Femur (tissue), 1 donor: ENCODE measurements at places on chromosomes 3 and 15.

- no peak for DNase-seq
These were observed 373.4 kb downstream of the EPHA6 start for GRCh38 chr3:97187771-97188170.

DNA sequence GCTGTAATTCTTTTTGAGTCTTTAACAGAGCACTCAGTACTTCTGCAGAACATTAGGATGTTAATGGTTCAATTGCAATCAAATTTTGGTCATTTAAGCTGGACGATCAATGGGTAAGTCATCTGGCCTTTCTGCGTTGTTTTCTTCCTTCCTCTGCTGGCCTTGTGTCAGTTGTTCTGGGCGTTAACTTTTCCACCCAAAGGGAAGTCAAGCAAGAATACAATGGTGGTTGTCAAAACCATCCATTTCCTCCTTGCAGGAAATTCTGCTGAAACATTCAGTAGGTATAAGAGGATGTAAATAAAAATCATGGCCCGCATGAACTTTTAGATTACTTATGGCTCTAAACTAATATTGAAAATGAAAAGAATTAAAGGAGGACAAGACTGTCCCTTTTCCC lies 584.0 kb downstream of the GRM7 start:
- DNase-seq: no peak

GRCh38 chr15:77549576-77550288 lies 83.0 kb downstream of the LINGO1 start:
- no peak for DNase-seq

DNA sequence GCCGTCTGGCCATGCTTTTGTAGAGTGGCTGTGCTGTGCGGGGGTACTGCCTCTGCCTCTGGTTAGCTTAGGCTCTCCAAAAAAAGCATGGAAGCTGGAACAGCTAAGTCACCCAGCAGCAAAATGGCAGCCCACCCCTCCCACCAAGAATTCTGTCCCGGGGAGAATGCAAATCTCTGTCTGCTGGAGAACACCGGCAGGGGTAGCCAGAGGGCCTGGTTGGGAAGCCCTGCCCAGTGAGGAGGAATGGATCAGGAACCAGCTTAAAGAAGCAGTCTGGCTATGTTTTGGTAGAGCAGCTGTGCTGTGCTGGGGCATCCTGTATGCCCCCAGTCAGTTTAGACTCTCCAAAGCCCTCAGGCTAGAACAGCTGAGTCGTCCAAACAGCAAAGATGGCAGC lies 56.2 kb upstream of the PTPRG start:
- DNase-seq: no peak

DNA sequence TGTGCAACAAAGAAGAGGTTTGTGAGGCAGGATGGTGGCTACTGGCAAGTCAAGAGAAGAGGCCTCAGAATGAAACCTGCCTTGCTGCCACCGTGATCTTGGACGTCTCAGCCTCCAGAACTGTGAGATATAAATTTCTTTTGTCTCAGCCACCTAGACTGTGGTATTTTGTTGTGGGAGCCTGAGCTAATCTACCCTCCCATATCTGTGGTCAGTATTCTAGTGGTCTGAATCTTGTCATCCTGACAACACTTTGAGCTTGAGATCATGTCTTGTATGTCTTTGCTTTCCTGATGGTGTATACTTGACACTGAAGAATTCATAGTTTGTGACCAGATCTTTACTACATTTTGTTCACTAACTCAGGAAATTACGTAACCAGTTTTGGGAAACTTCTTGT lies 240.6 kb upstream of the GOLIM4 start:
- DNase-seq: no peak

DNA sequence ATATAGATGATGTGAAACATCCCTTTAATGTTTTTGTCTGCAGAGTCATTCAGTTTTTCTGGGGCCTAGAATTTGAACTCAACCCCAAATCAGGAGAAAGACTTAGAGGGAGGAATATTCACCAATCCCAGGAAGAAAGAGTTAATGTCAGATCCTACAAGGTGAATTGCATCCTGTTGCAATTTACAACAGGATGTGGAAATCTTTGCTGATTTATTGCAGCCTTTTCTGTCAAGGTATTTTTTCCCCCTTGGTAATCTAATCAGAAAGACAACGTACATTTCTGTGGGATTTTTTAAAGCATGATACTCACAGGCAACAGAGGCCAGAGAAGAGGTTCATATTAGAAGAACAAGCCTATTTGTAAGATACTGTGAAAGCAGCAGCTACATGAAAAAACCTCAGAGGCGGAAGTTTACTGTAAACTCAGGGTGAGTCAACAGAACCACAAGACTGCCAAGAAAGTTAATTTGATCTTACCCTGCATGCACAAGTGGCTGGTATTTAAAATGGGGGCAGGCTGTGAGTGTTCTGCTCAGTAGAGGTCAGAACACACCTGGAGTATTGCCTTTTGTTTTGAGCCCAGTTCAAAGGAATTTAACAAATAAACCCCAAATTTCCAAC lies 531.9 kb downstream of the AGBL1 start:
- no peak for DNase-seq

DNA sequence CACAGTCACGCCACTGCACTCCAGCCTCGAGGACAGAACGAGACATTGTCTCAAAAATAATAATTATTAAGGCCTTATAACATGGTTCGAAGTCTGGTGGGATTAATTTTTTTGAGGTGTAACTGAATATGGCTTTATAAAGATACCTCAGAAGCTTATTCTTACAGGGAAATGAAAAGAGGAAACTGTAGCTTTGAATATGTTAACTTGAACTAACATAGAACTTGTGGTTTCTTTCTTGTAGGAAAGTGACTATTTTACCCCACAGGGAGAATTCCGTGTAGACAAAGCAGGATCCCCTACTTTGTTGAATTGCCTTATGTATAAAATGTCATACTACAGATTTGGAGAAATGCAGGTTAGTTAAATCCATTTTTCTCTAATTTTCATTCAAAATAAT lies 96.3 kb downstream of the STT3B start:
- no peak for DNase-seq

GRCh38 chr15:76983590-76984375 lies 11.1 kb upstream of the PSTPIP1 start:
- no peak for DNase-seq

DNA sequence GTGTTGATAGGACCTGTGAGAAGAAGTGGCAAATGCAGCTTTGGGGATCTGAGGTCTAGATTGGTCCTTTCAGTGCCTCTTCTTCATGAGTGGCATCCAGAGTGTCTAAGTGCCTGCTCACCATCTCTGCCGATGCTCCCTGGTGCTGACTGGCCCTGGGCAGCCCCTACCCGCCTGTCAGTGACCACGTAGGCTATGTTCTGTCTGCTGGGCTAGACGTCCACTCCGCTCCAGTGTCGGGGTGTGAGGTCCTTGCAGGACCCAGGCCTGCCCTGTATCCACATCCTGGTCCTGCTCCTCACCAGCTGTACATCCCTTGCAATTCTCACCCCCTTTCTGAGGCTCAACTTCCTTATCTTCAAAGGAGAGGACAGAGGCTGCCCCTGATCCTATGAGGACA lies 48.3 kb upstream of the PRR23E start:
- no peak for DNase-seq

- DNase-seq: no peak
These were observed 35.4 kb downstream of the PCOLCE2 start for GRCh38 chr3:142853270-142854168.

DNA sequence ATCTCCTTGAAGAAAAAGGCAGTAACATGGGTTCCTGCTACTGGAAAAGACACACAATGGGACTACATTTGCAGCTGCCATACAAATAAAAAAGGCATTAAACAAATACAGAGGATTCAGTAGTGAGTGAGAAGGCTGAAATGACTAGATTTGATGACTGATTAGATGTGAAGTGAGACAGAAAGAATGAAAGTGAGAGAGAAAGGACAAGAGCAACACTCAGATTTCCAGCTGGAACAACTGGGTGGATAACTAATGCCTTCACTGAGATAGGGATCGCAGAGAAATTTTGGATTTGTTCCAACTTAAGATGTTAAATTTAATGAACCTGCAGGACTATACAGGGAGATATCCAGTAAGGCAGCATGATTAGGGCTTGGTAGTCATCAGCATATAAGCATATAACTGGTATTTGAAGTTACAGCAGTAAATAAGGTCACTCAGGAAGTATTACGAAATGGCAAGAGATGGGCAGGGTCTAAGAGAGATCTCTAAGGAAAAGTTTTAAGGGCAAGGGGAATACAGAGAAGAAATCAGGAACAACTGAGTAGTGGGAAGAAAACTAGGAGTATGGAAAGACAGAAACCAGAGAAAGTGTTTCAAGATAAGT lies 8.2 kb downstream of the OSBPL11 start:
- DNase-seq: no peak

GRCh38 chr3:119508172-119508845 lies 10.0 kb downstream of the TIMMDC1 start:
- DNase-seq: no peak

DNA sequence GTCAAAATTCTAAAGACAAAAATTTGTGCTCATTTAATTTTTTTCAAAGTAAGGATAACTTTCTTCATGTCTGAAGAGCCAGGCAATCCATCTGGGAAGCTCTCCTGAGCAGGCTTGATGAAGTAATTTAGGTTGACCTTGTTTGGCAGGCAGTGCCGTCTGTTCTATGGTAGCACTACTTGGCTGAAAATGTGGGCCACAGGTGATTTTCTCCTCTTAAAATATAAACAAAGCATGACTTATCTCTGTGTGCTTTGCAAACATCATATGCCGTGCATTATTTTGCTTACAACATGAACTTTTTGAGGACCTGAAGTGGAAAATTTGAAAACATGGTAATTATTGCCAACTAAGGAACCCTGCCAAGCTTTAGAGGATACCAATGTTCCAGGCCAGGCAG lies 143.2 kb downstream of the RAP2B start:
- DNase-seq: no peak

DNA sequence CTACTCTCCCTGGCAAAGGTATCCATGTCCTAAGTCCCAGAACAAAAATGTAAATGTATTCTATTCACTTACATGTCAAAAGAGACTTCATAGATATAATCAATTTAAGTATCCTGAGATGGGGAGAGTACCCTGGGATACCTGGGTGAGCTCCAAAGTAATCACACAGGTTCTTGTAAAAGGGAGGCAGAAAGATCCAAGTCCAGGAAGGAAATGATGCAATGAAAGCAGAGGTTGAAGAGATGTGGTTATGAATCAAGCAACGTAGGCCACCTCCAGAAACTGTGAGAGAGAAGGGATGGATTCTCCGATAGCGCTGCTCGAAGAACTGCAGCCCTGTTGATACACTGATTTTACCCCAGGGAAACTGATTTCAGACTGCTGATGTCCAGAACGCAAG lies 93.9 kb upstream of the VGLL3 start:
- DNase-seq: no peak

- no peak for DNase-seq
These were observed 657.0 kb downstream of the TUSC7 start for GRCh38 chr3:117366574-117366973.

DNA sequence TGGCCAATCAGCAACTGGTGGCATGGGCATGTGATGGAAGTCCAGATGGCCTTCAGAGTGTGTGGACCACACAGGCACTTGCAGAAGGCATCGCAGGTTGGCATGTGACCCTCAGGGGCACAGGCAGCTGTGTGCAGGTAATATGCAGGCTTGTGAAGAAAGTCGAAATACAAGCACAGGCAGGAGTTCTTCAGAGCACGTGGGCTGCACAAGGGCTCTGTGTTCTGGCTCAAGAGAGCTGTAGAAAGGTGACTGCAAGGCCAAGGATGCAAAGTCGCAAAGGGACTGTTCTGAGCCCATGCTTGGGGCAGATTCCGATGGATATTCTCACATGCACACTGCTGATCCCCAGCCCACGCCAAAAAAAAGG lies 8.3 kb downstream of the LRRC2 start:
- DNase-seq: no peak
